ENCODE measurements at places on chromosomes 16 and 17.

DNA sequence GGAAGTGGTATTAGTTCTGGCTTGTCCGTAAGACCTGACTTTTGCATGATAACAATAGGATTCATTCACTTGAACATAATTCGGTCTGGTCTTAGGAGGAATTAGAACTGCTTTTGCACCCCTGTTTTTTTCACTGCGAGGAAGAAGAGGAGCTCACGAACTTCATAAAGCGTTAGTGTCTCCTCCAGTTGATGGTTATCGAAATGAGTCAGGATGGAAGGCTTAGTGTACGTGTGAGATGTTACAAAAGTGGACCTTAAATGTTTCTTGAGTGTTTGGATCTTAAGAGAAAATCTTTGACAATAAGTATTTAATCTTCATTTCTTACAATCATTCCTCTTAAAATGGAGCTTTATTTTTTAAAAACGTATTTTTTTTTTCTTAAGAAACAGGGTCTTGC, 52.8 kb downstream of the USP10 start:
- no peak for DNase-seq

DNA sequence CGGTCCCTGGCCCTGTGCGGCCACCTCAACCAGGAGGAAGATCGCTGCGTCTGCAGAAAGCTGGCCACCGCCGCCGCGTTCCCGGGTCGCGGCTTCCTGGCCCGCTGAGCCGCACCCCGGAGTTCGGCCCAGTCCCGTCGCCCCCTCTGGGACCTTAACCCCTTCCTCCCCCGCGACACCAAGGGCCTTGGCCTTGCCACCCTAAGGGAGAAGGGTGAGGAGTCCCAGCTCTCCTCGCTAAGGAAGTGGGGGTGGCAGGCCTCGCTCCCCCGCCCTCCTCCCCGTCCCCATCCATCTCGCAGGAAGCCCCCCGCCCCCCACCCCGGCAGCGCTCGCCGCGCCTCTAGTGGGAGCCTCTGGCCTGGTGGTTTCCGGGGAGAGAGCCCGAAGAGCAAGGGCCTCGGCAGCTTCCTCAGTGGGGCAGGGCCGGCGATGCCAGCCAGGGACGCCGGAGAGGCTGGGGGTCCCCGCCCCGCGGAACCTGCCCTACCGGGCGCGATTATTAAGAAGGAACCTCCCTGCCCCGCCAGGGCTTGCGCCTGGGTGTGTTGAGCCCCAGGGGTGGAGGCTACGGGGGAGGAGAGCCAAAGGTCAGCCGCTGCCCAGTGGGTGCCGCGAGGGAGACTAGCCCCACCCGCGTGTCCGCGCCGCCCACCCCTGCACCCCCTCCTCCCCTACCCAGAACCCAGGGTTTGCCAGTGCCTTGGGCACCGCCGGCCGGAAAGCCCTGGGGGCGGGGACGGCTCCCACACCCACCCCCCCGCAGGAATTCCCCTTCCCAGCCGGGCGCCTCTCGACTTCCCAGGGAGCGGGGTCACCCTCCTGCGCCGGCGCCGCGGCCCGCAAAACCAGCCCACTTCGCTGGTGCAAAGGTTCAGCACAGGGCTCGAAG, 6.8 kb downstream of the CBX4 start:
- no peak for DNase-seq

DNA sequence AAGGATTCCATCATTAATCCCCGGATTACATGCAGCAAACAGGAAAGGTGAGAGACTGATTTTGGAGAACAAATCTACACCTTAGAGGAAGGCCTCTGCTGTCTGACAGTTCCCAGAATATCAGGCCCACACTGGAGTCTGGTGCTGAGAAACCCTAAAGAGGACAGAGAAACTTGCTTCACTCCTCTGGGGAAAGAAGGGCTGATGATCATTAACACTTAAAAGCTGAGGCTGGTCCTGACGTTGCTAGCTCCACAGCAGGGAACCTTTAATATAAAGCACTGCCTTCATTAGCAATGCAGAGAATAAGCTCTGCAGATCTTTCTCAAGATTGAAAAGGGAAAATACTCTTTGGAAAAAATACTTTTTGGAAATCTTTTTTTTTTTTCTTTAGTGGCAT, 1472.4 kb upstream of the GOT2 start:
- DNase-seq = no peak

DNA sequence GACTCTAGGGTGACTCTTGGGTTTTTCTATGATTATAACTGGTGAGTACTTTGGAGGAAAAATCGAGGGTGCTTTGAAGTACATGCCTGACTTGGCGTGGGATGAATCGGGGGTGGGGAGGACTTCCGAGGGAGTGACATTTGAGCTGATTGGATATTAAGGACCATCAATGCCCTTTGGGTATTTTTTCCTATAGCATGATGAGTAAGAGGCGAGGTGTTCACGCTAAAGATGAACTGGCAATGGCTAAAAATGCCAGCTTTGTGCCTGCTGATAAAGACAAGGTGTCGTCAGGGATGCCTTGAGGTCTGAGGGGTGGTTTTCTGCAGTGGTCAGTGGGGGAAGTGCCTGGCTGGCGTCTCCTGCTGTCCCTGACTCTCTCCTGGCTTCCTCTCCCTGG, 25.3 kb downstream of the USP43 start:
- DNase-seq = no peak

DNA sequence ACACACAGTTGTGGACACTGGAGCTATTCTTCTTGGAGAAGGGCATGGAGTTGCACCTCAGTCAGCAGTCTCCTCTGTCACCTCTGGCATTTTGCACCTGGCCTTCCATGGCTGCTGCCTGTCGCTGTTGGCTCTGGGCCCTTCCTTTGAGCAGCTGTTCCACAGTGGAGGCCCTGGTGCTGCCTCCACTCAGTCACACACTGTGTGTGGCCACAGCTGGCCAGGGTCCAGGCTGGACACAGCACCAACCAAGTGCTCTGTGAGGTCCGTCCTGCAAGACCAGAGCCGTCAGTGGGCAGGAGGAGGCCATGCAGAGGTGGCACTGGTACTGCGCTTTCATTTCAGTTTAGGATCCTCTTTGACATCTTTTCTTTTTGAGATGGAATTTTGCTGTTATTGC, 21.6 kb upstream of the MED9 start:
- no peak for DNase-seq

DNA sequence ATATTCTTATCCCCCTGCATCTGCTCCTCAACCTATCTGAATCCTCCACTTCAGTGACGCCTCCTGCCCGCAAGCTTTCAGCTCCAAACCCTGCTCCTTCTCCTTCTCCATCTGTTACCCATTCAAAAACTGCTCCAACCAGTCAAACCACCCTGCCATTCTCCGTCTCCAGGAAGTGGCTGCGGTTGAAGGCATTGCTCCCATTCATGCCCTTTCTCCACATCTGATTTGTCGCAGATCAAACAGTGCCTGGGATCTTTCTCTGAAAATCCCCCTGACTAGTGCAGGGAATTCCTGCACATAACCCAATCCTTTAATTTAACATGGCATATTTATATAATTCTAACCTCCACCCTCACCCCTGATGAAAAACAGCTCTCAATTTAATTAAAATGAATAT, 56.3 kb downstream of the SLFN5 start:
- DNase-seq = no peak

DNA sequence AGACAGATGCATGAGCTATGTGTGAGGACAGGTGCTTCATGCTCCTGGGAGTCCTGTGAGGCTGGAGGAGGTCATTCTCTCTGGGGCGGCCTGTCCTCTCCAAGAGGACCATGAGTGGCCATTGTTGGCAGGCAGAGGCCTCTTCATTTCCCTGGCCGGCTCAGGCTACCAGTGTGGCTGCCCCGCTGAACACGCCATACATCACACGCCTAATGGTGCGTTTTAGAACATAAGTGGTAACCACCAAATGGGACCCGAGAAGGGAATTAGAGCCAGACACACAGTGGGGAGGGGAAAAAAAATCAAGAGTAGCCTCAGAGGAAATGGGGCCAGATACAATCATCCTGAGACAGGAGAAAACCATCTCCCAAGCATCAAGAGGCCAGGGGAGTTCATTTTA, 140.0 kb downstream of the SPACA3 start:
- no peak for DNase-seq

DNA sequence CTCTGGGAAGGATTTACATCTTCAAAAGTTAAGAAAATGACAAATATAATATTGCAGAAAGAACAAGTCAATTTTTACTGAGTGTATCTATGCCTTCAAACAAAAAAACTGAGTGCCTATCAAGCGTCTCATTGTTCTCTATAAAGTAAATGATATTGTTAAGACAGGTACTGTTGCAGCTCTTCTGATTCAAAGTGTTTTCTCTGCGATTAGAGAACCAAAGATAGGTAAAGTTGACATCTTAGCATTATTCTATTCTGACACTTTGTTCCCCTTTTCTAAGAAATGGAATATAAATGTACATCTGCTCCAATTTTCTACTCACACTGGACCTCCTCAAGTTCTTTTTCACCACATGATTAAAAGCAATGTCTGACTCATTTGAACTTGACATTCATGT, 1317.7 kb downstream of the CDH11 start:
- no peak for DNase-seq

DNA sequence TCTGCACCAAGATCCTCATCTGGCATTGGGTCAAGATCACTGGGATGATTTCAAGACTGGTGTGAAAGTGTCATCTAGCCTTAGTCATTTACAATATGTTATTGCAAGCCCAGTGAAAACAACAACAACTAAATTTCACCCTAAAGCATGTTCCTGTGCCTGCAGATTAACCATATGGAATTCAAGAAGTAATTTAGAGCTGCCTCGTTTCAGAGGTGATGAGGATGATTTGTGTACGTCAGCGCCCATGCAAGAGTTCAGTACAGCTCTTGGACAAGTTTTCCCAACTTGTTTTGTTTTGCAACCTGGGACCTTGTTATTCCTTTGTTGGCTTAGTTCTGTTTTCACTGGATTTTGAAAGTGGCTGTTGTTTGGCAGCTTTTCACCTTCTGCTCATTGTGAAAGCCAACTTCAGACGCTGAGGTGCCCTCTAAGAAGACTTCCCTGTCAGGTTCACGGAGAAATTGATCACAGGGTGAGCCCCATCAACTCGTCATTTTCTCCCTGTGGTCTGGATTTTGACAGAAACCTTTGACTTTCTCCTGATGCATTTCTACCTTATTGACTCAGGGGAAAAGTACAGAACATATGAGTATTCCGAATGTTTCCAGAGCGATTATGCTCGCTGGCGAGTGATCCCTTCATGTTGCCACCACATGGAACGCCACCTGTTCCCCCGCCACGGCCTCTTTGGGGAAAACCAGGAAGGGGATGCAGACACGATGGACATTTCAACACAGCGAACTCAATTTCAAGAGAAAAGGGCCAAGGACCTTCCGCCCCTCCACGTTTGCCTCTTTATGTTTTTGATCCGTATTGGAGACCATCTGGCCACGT, 85.6 kb downstream of the FOXL1 start:
- no peak for DNase-seq

DNA sequence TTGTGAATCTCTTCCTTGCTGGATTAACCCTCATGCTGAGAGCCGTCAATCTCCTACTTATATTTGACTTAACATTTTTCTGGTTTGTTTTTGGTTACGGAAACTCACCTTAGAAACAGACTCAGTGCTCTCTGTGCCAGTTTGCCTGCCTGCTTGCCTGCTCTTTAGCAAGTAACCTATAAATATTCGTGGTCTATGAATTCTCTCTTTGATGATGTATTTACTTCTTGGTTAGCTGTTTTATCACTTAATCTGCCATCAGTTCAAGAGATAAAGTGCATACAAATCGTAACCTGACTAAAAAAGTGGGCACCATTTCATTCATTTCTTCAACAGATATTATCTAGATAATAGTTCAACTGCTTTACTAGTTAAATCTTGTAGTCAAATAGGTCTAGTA, 26.7 kb downstream of the CYB5B start:
- DNase-seq = no peak

GRCh38 chr17:1482680-1483079, 9.8 kb downstream of the MYO1C start:
- no peak for DNase-seq

DNA sequence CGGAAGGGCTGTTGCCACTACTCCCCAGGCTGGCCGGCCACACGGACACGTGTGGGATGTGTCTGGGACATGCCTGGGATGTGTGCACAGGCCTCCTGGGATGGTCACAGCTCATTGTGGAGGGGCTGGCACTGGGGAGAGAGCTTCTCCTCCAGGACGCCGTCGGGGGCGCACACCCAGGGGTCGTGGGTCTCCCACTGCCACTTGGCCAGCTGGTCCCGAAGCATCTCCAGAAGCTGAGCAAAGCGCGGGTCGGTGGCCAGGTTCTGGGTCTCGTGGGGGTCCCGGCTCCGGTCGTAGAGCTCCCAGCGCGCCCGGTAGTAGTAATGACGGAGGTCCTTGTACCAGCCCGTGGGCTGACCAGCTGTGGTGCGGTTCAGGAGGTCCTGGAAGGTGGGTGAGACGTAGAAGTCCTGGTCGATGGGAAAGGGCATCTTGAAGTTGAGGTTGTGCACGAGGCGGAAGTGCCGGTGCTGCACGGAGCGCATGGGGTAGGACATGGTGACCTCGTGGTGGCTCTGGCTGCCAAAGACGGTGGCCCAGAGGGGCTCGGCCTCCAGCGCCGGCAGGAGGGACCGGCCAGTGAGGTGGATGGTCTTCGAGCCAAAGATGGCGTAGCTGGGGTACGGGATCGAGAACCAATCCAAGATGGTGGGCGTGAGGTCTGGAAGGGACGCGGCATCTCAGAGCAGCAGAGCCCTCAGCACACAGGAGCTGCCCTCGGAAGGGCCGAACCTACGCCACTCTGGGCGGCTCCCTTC, 9.6 kb downstream of the SGSH start:
- no peak for DNase-seq

DNA sequence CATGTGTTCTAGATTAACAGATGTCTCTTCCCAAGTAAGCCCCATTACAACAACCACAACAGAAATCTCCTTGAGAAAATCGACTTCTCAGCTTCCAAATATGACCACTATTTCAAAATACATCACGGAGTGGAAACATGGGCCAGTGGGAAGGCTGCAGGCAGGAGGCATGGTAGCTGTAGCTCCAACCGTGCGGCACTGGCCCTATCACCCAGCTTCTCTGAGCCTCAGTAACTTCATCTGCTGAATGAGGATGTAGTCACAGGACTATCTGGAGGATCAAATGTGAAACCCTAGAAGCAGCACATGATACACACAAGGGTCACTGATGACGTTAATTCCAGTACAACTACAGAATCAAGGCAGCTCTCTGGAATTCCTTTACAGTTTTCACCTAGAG, 112.2 kb downstream of the VPS53 start:
- no peak for DNase-seq

DNA sequence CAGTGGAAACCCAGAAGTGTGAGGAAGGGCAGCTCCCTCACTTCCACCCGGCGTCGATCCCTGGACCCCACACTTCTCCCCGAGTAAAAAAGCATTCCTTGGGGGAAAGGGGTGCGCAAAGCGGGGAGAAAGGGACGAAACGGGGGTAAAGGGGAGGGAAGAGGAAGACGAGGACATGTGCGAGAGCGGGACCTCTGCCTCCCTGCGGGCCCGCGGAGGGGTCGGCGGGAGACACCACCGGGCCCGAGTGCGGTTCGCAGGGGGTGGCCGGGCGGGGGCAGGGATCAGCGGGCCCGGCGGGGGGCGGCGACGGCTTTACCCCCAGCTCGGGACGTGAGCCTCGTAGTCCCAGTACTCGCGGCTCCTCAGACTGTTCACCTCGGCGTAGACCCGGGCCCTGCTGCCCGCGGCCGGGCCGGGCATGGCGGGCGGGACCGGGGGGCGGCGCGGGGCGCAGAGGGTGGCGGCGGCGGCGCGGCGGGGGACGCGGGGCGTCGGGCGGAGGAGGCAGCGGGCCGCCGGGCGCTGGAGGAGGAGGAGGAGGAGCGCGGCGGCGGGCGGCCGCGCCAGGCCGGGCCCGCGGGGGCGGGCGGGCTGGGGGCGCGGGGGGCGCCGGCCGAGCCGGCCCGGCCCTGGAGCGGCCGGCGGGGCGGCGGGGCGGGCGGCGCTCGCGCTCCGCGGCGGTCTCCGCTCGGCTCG, 443 bp downstream of the CSNK2A2 start:
- DNase-seq = no peak

GRCh38 chr16:34050787-34051320, 591.4 kb downstream of the TP53TG3F start:
- DNase-seq = no peak
